ENCODE measurements at places on chromosomes 12 and 14.

DNA sequence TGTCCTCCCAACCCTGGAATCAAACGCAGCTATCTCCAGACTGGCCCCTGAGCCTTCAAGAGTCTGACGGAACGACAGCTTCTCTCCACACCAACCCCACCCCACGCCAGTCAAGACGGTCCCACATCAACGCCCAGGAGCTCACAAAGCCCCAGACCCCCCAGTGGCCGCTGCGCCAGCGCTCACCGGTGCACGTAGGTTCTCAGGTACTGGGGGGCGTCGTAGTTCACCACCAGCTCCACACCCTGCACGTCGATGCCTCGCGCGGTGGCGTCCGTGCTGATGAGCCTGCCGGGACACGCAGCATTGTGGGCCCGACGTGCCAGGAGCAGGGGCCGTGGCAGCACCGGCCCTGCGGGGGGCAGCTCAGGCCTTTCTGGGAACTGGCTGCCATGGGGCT lies 4.2 kb downstream of the DDX51 start:
- DNase-seq: no peak

DNA sequence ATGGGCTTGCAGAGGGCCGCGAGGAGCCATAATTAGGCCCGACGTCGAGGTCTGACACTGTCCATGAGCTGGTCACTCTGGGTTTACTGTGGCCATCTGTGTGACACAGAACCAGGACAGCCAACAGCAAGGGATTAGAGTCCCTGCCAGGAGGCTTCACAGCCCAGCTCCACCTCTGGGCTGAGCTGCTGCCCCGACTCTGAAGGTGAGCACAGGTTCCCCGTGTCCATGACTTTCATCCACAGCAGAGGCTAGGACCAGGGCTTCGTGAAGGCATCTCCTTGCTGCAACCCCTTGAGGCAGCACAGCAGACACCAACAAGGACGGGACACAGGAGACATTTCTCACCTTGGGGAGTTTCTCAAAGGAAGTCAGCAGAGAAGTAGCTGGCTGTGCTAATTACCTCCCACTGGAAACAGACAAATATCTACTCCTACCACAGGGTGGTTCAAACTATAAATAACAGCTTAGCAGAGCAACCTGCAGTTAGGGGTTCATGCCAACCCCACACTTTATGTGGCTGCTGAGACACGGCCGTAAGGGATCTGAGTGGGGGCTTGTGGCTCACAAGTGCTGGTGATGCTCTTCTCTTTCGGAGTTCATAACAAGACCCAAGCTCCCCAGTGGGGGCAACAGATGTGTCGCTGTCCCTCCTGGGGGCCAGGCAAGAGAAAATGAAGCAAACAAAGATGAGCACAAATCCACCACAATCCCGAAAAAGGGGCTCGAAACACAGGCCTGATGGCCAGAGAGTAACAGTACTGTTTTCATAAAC lies 29.2 kb downstream of the ZFYVE21 start:
- DNase-seq: no peak

GRCh38 chr14:68359837-68360552 lies 432.9 kb downstream of the ZFP36L1 start:
- DNase-seq: no peak

- peak; percentile 80 for DNase-seq
Observed at GRCh38 chr12:57280211-57281062, 29.4 kb upstream of the STAC3 start.

DNA sequence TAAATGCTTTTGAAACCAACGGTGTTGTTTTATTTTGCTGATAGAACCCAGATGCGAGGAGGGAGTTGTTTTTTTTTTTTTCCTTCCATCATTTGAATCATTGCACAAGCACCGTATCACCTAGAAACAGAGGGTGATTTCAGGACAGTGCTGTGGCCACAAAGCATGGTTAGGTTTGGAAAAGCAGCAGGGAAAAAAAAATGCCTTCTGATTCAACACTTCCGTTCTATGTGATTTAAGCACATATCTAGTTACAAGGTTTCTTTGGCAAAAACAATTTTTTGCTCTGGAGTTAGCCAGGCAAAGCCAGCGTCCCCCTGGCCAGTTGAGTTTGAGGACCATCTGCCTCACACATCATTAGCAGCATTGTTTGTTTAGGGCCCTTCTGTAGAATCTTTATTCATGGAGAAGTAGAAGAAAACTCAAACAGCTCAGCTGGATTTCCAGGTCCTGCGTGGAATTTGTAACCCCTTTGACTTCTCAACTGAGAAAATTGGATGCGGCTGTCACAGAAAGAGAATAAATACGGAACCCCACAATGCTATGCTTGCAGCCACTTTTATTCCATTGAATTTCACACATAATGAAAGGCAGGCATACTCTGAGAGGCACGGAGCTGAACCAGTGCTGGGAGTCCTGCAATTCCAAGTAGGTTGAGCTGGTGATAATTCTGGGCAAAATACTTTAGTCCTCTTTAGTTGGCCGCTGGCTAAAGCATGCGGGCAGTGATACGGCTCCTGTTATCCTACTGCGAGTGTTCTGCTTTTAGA lies 17.0 kb upstream of the WNT5B start:
- DNase-seq: no peak

GRCh38 chr12:113587720-113588119 lies 116.0 kb upstream of the LHX5 start:
- DNase-seq: no peak

- peak; percentile 12 for DNase-seq
Observed at GRCh38 chr12:32198555-32198954, 91.9 kb downstream of the BICD1 start.

DNA sequence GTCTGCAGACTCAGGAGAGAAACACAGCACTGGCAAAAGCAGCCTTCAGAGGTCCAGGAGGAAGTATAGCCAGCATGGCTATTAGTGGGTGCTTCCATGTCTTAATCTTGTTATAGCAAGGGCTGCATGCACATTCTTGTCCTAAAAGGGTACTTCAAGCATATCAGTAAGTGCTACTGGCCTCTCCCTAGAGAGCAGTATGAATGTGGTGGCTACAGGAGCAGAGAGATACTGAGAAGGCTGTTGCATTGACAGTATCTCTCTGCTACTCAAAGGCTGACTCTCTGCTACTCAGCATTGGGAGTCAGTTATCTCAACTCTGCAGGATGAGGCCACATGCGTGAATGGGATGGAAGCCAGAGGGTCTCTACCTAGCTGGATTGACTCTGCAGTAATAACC lies 2.0 kb downstream of the GARIN6 start:
- DNase-seq: no peak

GRCh38 chr12:19675361-19675760 lies 236.1 kb downstream of the AEBP2 start:
- DNase-seq: peak; percentile 12

DNA sequence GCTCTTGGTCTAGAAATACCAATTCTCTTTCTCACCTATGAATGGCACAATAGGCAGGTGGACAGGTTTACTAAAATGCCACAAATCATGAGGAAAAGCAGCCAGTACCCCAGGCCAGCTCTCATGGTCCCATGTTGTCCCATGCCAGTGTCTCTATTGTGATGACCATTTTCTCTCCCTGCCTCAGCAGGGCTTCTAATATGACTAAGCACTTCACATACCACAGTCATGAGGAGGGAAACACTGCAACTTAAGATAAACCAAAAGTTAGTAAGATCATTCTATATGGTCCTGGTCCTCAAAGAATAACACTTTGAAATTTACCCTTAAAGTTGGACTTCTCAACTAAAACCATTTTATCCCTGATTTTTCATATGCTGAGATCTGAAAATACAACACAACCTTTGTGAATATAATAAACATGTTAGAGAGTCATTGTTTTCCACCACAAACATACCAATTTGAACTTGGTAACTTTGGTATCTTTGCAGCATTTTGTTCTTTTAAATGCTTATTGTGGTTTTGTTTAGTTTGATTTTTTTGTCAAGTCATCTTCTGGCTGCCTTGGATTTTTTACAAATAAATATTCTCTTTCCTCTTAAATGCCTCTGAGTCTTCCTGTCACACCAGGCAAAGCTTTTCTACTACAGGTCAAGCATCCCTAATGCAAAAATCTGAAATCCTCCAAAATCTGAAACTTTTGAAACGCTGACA lies 3.6 kb downstream of the TTC5 start:
- DNase-seq: no peak

GRCh38 chr12:65305346-65305950 lies 27.0 kb downstream of the MSRB3 start:
- DNase-seq: no peak
